ENCODE measurements at places on chromosomes 12 and 14.

DNA sequence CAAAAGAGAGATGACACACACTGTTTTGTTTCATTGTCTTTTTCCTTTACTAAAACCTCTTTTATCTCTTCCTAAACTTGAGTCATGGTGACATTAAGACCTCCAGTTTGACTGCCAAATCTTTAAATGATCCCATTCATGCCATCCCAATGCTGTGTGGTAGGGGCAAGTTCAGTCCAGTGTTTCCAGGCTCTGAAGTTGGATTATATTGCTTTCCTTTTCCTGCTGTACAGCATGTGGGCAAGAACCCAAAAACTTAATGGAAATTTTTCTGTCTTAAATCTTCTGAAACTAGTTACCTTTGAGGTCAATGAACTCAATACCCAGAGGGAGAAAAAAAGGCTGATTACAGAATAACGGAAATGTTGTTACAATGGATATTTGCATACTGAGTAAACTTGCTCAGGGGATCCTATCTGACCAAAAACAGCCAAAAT is 187.1 kb upstream of the FAR2 start:
- no peak for DNase-seq

- no peak for DNase-seq
Observed at GRCh38 chr14:54856152-54856551, 46.5 kb downstream of the GCH1 start.

DNA sequence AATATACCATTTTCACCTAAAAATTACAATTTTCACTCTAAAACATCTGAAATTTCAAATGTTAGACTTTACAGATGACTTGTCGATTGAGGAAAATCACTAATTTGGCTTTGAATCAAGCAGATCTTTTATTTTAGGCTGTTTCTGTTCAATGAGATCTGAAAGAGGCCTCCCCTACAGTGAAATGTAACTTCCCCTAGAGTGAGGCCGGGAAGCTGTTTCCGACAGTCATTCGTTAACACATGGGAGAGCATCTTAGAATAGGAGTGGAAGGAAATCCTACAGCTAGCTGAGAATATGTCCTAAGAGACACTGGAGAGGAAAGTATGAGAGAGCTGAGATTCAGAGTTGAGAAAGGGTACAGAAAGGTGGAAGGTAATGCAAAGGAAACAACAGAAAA is 5.7 kb upstream of the C14orf93 start:
- DNase-seq, result no peak

DNA sequence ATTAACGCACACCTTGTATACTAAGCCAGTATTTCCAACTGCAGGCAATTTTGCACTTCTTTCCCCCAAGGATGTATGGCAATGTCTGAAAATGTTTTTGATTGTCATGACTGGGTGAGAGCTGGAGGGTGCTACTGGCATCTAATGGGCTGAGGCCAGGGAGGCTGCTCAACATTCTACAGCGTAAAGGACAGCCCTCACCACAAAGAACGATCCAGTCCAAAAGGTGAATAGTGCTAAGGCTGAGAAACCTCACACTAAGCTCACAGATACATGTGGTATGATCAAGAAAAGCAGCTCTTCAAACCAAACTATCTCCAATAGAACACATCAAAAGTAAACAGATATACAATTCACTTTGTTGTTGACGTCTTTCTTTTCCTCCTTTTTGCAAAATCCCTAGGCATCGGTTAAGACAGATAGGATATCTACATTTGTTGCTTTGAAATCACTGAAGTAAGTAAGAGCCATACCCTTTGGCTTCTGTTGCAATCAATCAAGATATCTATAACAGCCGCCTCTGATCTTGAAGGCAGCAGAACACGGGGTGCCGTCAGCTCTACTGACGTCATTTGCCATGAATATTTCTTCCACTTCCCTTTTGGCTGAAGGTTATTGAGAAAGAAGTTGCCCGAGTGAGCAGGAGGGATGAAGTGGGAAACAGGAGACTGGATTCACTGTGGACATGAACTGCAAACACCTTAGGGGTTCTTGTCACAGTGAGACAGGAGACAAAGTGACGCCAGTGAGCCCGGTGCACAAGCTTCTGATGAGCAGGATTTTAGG is 218.3 kb downstream of the FOXN3 start:
- DNase-seq, result no peak

- DNase-seq, result no peak
Observed at GRCh38 chr12:51917746-51918453, 10.6 kb downstream of the ACVRL1 start.

DNA sequence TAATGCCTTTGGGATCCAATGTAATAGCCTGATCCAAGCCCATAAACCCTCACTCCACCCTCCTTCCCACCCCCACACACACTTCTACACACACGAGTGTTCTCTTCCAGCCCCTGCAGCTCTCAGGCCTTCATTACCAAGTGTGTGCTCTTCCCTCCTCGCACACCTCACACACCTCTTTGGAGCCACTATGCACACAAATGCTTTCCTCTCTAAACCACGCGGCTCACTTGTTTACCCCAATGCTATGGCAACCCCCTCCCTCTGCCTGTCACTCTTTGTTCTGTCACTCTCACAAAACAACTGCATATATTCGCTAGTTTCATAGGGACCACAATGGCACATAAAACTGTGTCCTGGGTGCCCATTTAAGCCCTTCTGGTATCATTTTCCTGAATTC is 35.1 kb downstream of the PPP2R5E start:
- no peak for DNase-seq

- no peak for DNase-seq
Observed at GRCh38 chr12:24701343-24701742, 247.6 kb downstream of the BCAT1 start.

GRCh38 chr12:28800129-28800528 is 348.9 kb upstream of the FAR2 start:
- DNase-seq, result no peak

GRCh38 chr12:87323369-87323768 is 705.8 kb downstream of the C12orf50 start:
- DNase-seq, result peak; percentile 71

DNA sequence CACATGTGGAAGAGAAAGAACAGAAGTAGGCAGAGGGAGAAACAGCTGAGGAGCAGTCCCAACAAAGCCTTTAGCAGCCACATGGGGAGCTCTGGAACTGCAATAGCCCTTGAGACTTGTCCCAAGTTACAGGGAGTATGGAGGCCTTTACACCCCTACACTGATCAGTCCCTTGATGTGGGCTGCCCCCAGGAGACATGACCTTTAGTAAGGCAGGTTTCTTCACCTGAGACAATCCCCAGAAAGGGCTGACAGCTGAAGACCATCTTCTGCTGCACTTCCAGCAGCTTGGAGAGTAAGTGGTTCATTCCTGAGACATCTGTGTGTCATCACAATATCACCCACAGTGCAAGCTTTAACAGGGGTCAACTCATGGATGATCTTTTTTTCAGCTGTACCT is 8.6 kb upstream of the SNAPC1 start:
- no peak for DNase-seq

- no peak for DNase-seq
Observed at GRCh38 chr12:86698641-86698980, 442.4 kb upstream of the MGAT4C start.

GRCh38 chr12:122895704-122896636 is at the start of gene VPS37B:
TSS of gene VPS37B (minus strand) at chr12:122896124. CDS start at chr12:122896062, 62 bp downstream.
- no peak for DNase-seq

GRCh38 chr14:29603696-29604095 is 324.0 kb downstream of the PRKD1 start:
- DNase-seq, result no peak

- no peak for DNase-seq
Observed at GRCh38 chr14:72903716-72904115, 9.8 kb upstream of the DPF3 start.

- no peak for DNase-seq
Observed at GRCh38 chr12:123150744-123151456, at the start of gene PITPNM2. TSS of gene PITPNM2 (minus strand) at chr12:123151090. CDS start at chr12:123034590, 116,500 bp downstream.

DNA sequence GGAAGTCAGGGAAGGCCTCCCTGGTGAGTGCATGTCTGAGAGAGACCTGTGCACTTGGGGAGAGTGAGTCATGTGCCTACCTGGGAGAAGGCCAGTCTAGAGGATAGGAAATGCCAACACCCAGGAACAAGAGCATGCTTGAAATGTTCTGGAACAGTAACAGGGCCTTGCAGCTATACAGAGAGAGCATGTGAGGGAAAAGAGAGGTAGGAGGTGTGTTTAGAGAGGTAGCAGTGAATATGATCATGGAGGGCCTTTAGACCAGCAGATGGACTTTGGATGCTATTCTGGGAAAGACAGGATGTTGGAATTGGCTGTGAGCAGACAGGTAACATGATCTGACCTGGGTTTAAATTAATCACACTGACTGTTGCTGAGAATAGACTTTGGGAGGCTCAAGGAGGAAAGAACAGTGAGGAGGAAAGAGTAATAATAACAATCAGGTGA is 1143.6 kb downstream of the FLRT2 start:
- no peak for DNase-seq

- DNase-seq, result no peak
Observed at GRCh38 chr12:10363658-10363913, 26.3 kb downstream of the KLRK1 start.

GRCh38 chr12:29578731-29579130 is 81.2 kb upstream of the OVCH1 start:
- no peak for DNase-seq

GRCh38 chr12:112932485-112933128 is 5.7 kb upstream of the OAS3 start:
- DNase-seq, result no peak

GRCh38 chr14:106134886-106135285 is 608.5 kb downstream of the TMEM121 start:
- no peak for DNase-seq

DNA sequence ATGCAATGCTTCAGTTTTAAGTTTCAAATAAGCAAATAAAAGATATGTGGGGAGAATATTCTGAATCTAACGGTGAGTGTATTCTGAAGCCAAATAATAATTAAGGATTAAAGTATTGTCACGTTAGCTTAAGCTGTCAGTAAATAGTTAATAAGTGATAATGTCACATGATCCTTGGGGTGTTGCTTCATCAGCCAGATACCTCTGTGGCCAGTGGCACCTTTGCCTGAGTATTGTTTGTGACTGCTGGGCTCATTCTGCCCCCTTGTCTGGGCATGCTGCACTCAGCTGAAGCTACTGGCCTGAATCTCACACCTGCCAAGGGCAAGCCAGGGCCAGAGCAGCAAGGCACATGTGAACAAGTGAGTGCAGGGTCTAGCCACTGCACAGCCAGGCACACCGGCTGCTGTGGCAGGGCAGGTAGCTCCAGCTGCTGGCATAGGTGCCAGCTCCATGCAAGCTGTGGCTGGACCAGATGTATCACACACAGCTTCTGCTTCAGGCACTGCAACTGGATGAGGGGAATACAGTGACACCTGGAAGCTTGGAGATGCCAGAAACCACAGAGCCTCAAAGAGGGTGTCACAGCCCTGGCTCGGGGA is 739.7 kb downstream of the SLC6A15 start:
- DNase-seq, result no peak

- no peak for DNase-seq
Observed at GRCh38 chr12:124694250-124694649, 126.8 kb upstream of the NCOR2 start.

- DNase-seq, result no peak
Observed at GRCh38 chr12:105641749-105642148, 311.3 kb downstream of the C12orf75 start.

DNA sequence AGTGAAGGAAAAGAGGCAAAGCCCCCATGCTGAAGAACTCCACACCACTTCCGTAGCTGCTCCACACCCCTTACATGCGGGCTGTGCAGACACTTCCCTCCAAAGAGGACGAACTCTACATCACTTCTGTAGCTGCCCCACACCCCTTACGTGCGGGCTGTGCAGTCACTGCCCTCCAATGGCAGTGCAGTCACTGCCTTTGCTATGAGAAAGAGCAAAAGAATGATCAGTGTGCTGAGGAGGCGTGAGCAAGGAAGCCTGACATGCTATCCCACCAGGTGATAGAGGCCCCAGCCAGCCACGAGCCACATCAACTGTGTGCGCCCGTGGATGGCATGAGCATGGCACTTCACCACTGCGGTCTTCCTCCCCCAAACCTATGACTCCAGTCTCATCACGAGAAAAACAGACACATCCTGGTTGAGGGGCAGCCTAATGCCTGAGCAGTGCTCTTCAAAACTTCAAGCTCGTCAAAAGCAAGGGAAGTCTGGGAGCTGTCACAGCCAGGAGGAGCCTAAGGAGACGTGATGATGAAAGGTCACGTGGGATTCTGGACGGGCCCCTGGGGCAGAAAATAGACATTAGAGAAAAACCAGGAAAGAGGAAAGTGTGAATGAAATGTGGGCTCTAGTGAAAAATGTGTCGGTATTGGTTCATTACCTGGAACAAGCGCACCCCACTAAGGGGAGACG is 60.8 kb upstream of the C14orf180 start:
- no peak for DNase-seq

- DNase-seq, result no peak
Observed at GRCh38 chr12:54015018-54015931, 6.5 kb downstream of the HOXC8 start.

DNA sequence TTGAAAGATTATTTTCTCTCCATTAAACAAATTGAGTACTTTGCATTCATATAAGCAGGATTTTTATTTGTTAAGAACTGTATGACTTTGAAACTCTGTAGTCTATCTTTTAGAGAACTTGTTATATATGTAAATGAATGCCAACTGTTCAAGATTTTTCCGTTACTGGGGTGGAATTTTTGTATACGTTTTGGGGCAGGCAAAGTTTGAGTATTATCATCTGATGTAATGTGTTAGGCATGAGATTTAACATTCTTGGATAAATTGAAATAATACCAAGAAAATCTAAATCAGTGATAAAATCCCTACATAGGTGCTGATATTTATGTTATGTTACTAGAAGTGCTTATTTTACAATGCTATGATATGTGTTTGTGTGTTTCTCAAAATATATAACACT is 8.4 kb downstream of the CNOT2 start:
- no peak for DNase-seq

GRCh38 chr12:88633312-88633711 is 53.0 kb upstream of the KITLG start:
- no peak for DNase-seq

DNA sequence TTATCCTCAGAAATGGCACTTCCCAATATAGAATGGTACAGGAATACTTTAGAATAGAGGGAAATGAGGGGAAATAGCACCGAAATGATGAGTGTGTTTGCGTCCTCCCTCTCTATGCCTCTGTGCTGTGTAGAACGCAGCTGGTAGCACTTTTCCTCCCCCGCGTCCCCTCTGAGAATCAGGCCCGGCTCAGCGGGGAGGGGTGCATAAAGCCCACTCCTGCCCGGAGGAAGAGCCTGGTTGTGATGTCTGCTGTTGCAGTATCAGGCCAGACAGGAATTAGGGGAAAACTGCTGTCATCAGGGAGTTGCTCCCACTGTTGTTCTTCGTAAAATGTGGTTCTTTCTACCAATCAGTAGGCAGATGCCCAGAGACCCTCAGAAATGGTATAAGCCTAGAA is 76.0 kb downstream of the GALNT8 start:
- no peak for DNase-seq

GRCh38 chr12:52225752-52226151 is 7.3 kb upstream of the KRT7 start:
- DNase-seq, result no peak

GRCh38 chr12:107663277-107663676 is 22.3 kb upstream of the PWP1 start:
- no peak for DNase-seq

- DNase-seq, result no peak
Observed at GRCh38 chr12:105278043-105278697, 42.2 kb upstream of the APPL2 start.

- no peak for DNase-seq
Observed at GRCh38 chr12:56128670-56129205, 671 bp downstream of the ESYT1 start.

- DNase-seq, result no peak
Observed at GRCh38 chr14:61033855-61034254, 52.8 kb downstream of the SLC38A6 start.

- DNase-seq, result no peak
Observed at GRCh38 chr12:128091951-128092382, 175.0 kb upstream of the TMEM132C start.

- DNase-seq, result no peak
Observed at GRCh38 chr12:106308611-106309010, 6.1 kb downstream of the TCP11L2 start.

Measured in astrocyte of the cerebellum (primary cell).